Stimulated activated memory B cell treated with anti-CD40 and anti-IgM and Interleukin-4, amounts not matched to agents 10 μg/mL and 1 μg/mL and 100 μg/mL, for 72 hours (primary cell): ENCODE measurements at places on chromosomes 12 and 14.

- ATAC-seq = no peak
Measured at GRCh38 chr14:43795600-43796228, 711.4 kb downstream of the FSCB start.

DNA sequence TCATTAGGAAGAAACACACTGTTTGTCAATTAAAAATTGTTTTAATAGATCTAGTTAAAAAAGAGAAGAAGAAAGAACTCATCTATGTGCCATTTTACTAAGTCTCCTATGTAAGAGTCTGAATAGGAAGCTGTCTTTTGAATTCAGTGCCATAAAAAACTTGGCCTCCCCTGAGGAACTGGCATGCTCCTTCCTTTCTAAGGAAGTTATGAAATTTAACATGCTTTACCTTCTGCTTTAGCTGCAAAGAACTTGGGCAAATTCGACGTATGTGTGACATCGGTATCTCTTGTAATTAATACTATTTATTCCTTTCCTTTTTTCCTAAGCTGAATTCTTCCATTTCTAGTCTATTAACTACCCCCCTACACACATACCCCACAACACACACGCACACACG is 12.5 kb downstream of the TM7SF3 start:
- no peak for ATAC-seq

- no peak for ATAC-seq
Measured at GRCh38 chr12:2895511-2895910, 4.8 kb downstream of the TULP3 start.

DNA sequence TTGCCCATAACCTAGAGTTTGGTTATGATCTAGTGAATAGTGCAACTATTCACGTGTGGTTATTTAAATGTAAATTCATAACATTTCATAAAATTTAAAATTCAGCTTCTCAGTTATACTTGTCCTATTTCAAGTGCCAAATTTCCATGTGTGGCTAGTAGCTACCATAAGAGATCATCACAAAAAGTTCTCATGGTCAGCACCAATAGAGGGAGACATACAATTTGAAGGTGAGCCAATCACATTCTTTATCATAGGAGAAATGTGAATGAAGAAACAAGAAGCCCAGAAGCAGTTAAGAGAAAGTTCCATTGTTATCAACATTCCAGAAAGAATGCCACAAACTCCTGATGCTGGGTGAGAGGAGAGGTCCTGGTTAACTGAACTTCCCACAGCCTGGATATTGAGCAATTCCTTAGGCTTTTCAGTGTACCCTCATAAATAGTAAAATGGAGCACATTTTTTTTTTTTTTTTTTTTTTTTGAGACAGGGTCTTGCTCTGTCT is 892.9 kb upstream of the USP15 start:
- no peak for ATAC-seq

GRCh38 chr14:98578204-98578603 is 693.8 kb downstream of the BCL11B start:
- ATAC-seq = no peak

GRCh38 chr12:64569923-64570691 is 40.2 kb upstream of the RASSF3 start:
- ATAC-seq = no peak

DNA sequence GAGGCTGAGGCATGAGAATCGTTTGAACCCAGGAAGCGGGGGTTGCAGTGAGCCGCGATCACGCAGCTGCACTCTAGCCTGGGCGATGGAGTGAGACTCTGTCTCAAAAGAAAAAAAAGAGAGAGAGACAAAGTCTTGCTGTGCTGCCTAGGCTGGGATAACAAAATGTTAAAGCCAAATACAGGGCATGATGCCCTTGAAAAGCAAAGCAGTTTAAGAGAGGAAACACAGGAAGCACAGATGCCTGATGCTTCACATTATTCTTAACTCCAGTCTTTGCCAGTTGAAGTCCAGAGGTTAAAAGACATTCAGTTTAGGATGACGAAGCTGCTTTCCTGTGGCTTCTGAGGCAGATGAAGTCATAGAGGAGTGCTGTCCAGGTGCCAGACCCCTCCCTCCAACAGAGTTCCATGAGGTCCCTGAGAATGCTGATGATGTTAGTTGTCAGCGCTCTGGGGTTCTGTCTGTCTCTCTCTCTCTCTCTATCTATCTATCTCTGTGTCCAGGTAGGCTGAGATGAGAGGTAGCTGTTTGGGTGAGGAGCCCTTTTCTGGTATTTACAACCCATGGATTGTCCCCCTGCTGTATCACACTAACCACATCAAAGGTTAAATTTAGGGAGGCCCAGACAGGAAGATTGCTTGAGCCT is 4.9 kb upstream of the MRPL52 start:
- no peak for ATAC-seq

- ATAC-seq = no peak
Measured at GRCh38 chr14:53626761-53627160, 329.9 kb downstream of the BMP4 start.

GRCh38 chr14:70640938-70641547 is 673 bp upstream of the TTC9 start:
- ATAC-seq = peak; percentile 87

DNA sequence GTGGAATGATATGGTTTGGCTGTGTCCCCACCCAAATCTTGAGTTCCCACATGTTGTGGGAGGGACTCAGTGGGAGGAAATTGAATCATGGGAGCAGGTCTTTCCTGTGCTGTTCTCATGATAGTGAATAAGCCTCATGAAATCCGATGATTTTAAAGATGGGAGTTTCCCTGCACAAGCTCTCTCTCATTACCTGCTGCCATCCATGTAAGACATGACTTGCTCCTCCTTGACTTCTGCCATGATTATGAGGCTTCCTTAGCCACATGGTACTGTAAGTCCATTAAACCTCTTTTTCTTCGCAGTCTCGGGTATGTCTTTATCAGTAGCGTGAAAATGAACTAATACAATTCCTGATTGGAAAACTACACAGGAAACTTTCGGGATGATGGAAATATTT is 100.5 kb downstream of the TSHR start:
- ATAC-seq = no peak

DNA sequence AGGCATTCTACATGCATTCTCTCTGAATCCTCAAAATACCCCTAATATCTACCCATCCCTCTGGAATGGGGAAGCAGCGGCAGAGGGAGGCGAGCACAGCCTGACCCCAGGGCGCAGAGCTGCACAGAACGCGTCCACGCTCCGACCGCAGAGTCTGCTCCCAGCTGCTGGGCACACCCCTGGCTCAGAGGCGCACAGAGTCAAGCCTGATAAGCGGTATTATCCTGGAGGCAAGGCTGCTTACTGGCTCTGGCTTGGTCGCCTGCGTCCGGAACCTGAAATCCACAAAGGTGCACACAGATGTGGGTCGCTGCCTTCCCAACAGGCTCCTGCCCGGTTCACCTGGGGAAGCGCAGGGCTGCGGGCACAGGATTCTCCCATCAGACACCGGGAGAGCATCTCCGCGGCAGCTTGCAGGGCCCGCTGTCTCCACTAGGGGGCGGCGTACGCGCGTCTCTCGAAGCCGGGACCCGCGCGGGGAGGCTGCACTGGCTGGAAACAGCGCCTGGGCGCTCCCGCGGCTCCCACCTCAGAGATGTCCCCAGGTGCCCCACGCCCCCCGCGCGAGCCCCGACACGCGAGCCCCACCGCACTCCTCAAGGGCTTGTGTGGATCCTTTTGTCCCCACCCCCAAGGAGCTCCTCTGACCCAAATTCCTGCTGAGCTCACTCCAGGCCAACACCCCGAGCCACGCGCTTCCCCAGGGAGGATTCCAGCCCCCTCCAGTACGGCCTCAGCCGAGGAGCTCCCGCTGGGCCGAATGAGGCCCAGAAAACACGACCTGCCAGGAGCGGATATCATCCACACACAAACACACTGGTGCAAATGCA is 120.1 kb upstream of the FZD10 start:
- ATAC-seq = no peak

DNA sequence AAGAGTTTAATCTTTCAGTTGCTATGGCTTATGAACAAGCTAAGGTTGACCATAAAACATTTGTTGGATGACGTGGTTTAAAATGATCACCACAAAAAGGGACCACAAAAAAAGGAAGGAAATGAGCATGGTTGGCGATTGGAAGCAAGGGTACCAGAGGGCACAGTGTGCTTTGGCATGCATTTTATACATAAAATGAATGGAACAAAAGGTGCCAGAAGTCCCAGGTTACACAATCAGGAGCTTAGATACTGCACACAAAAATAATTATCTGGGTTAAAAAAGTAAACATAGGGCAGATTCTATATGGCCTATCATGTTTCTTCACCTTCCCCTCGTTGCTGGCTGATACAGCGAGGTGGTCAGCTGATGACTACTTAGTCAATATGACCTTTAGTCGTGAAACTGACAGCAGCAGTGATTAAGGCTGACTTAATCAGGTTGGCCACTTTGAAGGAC is 50.7 kb downstream of the ZC3H14 start:
- ATAC-seq = peak; percentile 80
